ENCODE measurements at places on chromosomes 1 and 21. TPM values are rescaled to one million over a fixed set of nuclear protein-coding genes. Genes with fewer than 3 reads are reported as not detected.

The TAS1R1 gene
- not detected for total RNA-seq

The C1QTNF12 gene
- 1.1 TPM for total RNA-seq

The ETNK2 gene
- 27.4 TPM for total RNA-seq

The KIAA0040 gene
- total RNA-seq, result under 0.01 TPM

The NBPF9 gene
- 12.6 TPM for total RNA-seq

The CFHR3 gene
- not detected for total RNA-seq

The CHAF1B gene
- 7.8 TPM for total RNA-seq

The FAAH gene
- 0.29 TPM for total RNA-seq

The SPRR2A gene
- total RNA-seq, result not detected

The HES2 gene
- total RNA-seq, result not detected

The KCND3 gene
- not detected for total RNA-seq

The ACBD6 gene
- total RNA-seq, result 58.5 TPM

The AK4 gene
- 1.6 TPM for total RNA-seq

The OR2W3 gene
- total RNA-seq, result not detected

The TSACC gene
- total RNA-seq, result not detected

The CFAP74 gene
- total RNA-seq, result not detected

The LEPR gene
- 6.1 TPM for total RNA-seq

The SPRR1B gene
- total RNA-seq, result not detected

The CHIA gene
- not detected for total RNA-seq

The CNR2 gene
- not detected for total RNA-seq

The PAQR7 gene
- 20.6 TPM for total RNA-seq

The CSMD2 gene
- total RNA-seq, result under 0.01 TPM

The CTSS gene
- 1.2 TPM for total RNA-seq

The PLA2G2A gene
- total RNA-seq, result not detected
